Activated T-helper 1 cell treated with anti-CD3 and anti-CD28 coated beads, Interleukin-2, amount 50 U/mL, for 16 hours (primary cell): ENCODE measurements at places on chromosomes 12 and 14.

- no peak for DNase-seq
These were observed 432.3 kb upstream of the SOX5 start for GRCh38 chr12:24381790-24382189.

- DNase-seq: no peak
These were observed 43.1 kb downstream of the ZFP36L1 start for GRCh38 chr14:68749487-68750475.

DNA sequence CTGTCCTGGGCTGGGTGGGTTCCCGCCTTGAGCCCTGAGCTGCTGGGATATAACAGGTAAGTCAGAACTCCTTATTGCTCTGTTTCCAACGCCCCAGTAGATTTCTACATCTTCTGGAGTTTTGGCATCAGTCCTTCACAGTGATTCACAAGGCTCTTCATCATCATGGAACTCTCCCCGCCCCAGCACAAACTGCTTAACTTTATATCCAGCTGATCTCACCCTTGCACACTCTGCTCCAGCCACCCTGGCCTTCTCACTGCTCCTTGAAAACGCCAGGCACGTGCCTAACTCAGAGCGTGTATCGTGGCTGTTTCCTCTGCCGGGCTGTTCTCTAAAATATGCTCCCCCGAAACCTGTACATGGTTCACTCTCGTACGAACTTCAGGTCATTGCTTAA is 264.9 kb downstream of the NOVA1 start:
- DNase-seq: no peak

GRCh38 chr12:45918818-45919217 is 71.6 kb downstream of the SCAF11 start:
- no peak for DNase-seq

DNA sequence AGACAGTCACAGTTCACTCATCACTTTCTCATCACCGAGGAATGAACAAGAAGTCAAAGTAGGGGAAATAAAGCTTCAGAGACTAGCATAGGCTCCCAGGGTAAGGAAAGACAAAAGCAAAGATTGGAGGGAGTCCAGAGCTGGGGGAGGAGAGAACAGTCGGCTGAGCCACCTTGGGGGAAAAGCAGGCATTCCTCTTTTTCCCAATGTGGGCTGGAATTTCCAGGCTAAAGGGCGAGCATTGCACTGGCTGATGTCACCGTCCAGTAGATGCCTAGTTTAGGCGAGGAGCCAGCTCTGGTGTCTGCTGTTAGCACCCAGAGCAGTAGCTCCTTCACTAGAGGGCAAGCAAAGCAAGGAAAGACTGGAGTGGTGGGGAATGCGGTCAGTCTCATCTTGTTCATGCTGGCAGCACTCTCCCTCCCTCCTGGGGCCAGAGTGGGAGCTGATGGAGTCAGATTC is 8.5 kb upstream of the KRT75 start:
- DNase-seq: no peak

- DNase-seq: no peak
These were observed 22.8 kb downstream of the RAB35 start for GRCh38 chr12:120093592-120094355.

DNA sequence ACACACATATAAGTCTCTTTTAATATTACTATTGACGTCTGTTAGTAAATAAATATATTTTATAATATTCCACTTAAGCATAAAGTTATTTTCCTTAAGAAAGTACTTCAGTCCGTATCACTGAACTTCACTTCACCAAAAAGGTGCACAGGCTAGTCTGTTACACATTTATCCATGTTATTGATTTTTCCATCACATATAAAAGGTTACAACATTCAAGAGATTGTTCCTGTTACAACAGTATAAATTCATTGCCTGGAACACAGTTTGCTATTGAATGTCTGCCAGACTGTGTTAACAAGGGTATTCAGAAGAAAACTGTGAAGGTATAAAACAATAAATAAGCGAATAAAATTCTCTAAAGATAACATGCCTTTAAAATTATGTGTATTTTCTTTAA is 175.9 kb downstream of the NTS start:
- DNase-seq: no peak

DNA sequence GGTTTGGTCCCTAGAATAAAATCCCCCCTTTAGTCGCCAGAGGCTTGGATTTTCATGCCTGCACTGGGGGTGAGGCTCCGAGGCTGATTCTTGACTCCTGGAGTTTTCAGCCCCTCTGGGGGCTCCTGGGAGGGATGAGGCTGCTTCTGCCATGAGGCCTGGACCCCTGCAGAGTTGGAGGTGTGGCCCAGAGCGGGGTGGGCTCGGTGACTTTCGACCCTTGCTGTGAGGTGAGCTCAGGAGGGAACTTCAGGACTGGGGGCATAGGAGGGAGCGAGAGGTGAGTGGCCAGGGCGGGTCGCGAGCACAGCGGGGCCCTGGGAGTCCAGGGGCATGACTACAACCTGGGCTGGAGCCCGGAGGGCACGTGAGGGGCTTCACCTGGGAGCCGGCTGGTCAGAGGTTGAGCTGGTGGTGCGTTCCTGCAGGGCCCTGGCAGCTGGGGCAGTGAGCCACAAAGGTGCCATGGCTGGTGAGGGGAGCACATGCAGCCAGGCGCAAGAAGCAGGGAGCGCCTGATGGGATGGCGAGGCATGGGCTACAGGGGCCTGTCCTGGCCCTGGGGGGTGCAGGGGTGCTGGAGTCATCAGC is 168.2 kb downstream of the KIF26A start:
- no peak for DNase-seq

- no peak for DNase-seq
These were observed 33.1 kb upstream of the GNPNAT1 start for GRCh38 chr14:52824462-52824861.

DNA sequence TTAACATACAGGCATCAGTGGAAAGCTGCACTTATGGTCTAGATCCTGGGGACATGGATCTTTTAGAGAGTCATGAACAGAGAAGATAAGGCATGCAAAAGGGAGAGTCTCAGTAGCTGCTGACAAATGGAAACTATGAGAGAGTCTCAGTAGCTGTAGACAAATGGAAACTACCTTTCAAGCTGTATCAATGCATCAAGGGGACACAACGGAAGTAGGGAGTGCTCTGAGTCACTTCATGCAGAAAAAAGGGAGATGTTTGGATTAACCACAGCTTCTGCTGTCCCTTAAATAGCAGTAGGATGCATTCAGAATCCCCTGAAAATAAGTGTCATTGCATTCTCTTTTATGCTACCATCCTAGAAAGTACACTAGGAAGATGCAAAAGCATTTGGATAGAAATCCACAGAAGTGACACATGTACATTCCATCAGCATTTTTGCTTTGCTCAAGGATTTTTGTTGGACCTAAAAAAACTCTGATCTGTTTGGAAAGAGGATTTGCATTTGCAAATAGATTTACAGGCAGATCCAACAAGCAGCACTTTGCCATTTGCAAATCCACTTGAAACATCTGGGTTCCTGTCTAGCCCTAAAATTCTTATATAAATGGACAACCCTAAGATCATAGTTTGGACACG is 227.5 kb upstream of the LMO3 start:
- no peak for DNase-seq

DNA sequence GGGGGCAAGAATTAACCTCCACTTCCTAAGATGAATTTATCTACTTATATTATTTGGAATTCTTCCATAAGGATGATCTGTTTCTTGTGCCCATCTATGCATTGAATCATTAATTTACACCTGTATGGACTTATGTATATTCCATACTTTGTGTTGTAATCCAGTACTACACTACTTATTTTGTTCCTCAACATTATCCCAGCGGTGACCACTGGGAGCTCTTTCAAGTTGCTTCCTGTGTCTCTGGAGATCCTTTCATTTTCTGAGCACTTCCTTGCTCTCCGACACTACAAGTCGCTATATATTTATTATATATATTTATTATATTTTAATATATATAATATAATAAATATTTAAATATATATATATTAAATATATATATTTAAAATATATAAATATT is 54.9 kb upstream of the SCN8A start:
- DNase-seq: no peak

DNA sequence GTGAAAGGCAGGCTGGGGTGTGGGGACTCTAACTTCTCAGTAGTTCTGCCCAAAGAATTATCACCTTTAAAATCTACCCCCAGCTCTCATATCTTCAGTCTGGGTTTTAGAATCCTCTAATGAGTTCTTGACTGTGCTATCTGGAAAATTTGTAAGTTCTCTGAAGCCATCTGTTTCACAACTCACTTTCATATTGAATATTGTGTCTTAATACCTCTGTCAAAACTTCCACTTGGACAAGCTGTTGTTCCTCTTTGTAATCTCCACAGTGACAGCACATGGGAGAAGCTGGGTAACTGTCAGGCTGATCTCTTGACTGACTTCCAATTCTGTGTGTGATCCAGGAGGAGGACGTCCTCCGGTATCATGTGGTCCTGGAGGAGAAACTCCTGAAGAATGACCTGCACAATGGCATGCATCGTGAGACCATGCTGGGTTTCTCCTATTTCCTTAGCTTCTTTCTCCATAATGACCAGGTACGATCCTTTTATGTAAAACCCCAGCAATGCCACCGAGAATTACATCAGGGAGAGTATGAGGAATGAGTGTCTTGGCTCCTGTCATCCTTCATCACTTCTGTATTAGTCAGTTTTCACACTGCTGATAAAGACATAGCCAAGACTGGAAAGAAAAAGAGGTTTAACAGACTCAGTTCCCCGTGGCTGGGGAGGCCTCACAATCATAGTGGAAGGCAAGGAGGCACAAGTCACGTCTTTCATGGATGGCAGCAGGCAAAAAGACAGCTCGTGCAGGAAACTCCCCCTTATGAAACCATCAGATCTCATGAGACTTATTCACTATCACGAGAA is 111.9 kb downstream of the STAB2 start:
- no peak for DNase-seq

GRCh38 chr12:96189781-96190180 is 4.4 kb upstream of the ELK3 start:
- no peak for DNase-seq

- no peak for DNase-seq
These were observed 234.8 kb downstream of the DUSP6 start for GRCh38 chr12:89117448-89118034.

- DNase-seq: no peak
These were observed 69.9 kb upstream of the CNTN1 start for GRCh38 chr12:40622246-40622838.

- DNase-seq: no peak
These were observed 226.4 kb upstream of the CAND1 start for GRCh38 chr12:67042697-67043131.

DNA sequence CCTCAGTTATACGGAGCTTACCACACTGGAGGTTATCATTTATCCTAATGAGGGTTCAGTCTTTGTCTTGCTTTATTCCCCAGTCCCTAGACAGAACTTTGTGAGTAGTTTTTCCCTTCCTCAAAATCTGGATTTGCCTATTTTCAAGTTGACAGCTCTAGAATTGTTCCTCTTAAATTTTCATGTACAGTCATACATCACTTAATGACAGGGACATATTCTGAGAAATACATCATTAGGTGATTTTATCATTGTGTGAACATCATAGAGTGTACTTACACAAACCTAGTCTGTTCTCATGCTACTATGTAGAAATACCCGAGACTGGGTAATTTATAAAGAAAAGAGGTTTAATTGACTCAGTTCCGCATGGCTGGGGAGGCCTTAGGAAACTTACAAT is 3.1 kb downstream of the PRKAB1 start:
- no peak for DNase-seq
